ENCODE measurements at places on chromosomes 3 and 15.

GRCh38 chr3:66441129-66441528 lies 59.7 kb downstream of the LRIG1 start:
- no peak for DNase-seq

DNA sequence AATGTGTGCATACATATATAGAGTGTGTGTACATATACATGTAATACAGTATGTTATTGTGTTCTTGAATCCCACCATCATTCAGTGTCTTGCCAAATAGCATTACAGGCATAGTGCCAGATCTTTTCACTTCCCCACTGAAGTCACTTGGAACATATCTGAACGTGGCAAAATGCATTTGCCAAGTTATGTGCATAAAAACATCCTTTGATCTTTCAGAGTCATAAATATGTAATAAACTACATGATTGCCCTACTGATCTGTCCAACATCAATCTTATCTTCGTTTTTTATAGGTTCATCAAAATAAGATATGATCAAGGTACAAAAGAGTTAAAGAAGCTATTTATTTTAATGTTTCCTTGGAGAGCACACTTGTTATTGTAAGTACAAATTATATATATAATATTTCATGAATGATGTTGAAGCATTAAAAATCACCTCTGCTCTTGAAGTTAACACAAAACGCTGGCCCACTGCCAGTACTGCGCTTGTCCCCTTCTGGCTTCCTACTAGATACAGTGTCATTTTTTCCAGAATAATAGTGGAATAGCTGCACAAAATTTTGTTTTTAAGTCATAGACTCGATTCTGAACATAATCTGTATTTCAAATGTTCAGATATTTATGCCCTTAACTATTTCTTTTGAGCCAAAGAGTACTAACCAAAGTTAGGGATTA lies 549.5 kb upstream of the ARRDC4 start:
- DNase-seq: no peak

DNA sequence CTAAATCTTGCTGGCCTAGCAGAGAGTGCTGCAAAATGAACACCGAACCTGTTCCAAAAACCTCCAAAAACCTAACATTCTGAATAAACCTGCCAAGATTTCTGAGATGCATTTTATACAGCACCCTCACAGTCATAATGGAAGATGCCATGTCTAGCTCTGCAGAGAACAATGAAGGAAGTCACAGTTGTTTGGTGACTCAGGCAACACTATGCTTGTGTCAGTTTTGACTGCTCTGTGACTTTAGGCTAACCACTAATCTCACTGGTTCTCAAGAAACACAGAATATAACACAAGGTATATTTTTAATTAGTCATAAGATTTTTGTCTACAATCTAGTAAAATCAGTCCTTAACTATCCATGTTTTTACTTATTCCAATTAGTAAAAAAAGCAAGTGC lies 606.6 kb downstream of the TBL1XR1 start:
- no peak for DNase-seq

DNA sequence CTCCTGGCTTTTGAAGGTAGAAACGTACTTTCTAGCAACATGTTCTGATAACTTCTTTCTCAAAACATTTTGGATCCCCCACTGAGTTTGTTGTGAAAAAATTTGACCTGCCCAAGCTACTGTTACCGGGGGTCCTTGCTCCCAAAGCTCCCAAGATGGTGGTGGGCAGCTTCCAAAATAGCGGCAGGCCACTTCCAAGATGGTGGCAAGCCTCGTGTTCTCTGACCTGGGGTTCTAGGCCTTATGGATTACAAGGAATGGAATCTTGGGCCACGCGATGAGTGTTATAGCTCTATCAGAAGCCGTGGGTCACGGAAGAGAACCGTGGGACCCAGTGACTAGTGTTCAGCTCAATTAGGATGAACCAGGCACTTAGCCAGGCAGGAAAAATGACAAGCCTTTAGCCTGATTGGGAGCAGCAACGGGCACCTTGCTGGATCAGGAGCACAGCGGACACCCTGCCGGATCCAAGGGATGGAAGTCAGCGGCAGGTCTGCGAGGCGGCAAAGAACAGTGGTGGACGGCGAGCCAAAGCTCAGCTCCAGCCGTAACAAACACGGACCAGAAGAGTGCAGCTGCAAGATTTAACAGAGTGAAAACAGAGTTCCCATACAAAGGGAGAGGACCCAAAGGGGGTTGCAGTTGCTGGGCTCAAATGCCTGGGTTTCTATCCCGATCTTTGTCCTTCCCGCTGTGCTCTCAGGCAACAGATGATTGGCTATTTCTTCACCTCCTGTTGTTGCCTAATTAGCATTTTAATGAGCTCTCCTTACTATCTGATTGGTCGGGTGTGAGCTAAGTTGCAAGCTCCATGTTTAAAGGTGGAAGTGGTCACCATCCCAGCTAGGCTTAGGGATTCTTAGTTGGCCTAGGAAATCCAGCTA lies 133.3 kb downstream of the WDR72 start:
- DNase-seq: no peak

DNA sequence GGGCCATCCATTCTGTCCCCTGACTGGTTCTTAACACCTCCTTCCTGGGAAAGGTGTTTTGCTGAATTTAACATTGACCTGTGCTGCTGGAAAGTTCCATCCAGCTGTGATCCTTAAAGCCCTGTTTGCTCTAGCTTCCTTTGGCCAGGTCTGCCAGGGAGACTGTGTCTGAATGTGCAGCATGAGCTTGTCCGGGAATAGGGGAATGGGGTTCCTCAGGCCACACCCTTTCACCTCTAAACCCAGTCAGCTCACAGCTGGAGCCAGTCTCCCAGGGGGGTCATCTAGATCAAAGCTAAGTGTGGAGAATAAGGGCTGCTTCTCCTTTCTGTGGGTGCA lies 174.3 kb downstream of the CHDH start:
- DNase-seq: no peak

DNA sequence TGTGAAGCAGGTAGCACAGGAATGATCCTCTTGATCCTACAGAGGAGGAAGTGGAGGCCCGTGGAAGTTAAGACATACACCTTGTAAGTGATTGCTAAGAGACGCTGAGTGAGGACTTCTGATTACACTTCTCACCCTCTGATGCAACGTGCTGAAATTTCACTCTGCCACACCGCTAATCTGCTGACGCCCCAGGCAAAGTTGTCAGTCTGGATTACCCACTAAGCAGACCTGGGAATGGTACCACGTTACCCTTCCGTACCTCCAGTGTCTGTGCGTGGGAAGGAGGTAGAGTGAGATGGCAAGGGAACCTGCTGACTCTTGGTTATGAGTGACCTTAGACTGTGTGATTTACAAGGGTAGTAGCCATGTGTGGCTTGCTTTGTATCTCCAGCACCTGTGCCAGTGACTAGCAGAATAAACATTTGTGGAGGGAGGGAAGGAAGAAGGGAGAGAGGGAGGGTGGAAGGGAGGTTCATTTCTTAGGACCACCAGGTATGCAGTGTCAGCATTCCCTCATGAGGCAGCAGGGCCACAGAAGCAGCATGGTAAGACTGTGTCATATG lies 115.0 kb downstream of the ALDH1A2 start:
- DNase-seq: no peak

- DNase-seq: no peak
These were observed 37.7 kb upstream of the NAALADL2 start for GRCh38 chr3:174821477-174821876.

GRCh38 chr3:141849056-141849815 lies 27.2 kb upstream of the ATP1B3 start:
- no peak for DNase-seq

- DNase-seq: no peak
These were observed 36.0 kb downstream of the GNB5 start for GRCh38 chr15:52154896-52155865.

DNA sequence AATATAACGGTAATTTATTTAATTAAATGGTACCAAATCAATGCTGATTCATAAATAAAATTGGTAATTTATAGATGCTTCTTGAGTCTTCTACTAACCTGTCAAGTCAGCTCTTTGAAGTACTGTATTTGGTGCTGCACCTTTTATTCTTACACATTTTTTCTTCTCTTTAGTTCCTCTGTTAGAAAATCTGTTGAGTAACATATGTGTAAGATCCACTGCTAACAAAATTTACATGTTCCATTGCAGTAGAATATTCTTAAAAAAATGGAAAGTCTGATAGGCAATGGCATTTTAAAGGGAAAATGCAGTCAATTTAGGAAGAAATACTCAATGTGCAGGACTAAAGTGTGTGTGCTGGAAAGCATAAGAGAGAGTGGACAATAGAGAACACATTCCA lies 936.6 kb downstream of the ZPLD1 start:
- no peak for DNase-seq

DNA sequence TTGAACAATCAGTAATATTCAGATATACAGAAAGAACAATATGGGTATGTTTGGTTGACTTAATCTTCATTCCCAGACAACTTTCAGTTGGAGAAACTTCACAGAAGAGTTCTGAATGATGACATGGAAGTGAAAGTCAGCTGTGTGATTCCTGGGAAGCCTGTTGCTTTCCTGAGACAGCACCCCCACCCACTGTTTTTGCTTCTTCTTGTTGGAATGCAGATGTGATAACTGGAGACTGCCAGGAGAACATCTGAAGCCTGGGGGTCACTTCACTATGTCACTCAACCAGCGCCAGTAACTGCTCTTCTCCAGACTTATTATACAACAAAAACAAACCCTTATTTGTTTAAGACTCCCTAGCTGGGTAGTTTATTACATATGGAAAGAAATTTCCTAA lies 599.4 kb downstream of the ZIC1 start:
- DNase-seq: no peak

DNA sequence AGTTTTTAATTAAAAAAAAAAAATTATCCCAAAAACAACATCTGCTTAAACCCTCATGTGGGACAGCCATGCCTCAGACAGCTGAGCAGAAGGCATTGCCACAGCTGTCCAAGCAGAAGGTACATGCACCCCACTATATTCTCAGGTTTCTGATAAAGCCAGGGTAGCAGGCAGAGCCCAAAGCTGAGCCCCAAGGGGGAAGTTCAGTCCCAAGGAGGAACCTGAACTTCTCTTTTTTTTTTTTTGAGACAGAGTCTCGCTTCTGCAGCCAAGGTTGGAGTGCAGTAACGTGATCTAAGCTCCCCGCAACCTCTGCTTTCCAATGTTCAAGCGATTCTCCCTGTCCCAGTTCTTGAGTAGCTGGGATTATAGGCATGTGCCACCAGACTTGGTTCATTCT lies 33.2 kb downstream of the MKRN2 start:
- DNase-seq: no peak

- no peak for DNase-seq
These were observed 15.9 kb upstream of the SKOR1 start for GRCh38 chr15:67809441-67809840.

DNA sequence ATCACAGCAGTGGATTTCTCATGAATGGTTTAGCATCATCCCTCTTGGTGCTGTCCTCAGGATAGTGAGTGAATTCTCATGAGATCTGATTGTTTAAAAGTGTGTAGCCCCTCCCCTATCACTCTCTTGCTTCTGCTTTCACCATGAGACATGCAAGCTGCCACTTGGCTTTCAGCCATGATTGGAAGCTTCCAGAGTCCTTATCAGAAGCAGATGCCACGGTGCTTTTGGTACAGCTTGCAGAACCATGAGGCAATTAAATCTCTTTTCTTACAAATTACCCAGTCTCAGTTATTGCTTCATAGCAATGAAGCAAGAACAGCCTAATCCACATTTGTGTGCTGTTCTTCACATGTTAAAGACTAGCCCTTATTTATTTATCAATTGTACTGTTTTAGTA lies 495.2 kb upstream of the EPHA6 start:
- no peak for DNase-seq

All from activated gamma-delta T cell treated with anti-CD3 and anti-CD28 coated beads, Interleukin-2, amount 50 U/mL, for 16 hours (primary cell).